ENCODE measurements at places on chromosomes 12 and 14.

- DNase-seq, result no peak
Observed at GRCh38 chr14:104935955-104936354, 11.3 kb downstream of the PLD4 start.

DNA sequence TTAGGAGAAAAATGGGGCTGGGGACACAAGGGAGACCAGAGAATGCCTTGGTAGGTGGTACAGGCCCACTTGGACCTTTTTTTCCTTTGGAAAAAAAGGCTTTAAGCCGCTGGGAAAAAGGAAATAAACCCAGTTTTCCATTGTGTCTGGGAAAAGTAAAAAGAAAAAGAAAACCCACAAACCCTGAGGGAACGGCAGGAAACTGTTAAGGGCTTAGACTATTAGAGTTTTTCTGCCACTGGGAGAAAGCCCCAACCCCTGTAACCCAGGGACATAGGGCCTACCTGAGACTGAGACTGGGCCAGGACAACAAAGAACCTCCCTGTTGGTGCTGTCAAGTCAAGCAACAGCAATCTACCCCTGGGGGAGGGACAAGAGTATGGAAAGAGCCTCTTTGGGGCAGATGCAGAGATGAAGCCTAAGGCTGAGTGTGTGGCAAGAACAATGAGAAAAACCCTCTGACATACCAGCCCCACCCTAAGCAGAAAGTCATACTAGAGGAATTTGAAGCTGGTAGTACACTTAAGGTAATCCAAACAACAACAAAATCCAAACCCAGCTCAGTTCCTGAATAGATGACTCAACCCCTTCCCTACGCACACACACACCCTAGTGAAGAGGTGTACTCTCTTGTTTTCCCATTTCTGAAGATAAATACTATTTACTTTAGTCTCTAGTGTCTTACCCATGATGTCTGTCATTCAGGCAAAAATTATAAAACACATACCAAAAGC, 22.8 kb downstream of the ATF1 start:
- no peak for DNase-seq

DNA sequence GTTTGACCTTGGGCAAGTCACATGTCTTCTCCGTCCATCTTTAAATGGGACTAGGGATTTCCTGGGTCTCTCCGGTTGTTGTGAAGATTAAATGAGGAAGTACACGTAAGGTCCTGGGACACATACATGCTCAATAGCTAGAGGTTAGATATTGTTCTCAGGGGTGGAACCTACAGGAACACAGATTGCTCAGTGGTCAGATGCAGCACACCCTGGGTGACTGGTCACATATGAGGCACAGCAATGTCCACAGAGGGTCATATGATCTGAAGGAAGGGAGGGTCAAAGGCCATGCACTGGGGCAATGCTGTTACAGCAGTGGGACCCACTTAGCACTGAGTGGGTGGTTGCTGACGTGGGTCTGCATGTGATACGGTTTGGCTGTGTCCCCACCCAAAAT, 11.4 kb upstream of the SLC8B1 start:
- no peak for DNase-seq

DNA sequence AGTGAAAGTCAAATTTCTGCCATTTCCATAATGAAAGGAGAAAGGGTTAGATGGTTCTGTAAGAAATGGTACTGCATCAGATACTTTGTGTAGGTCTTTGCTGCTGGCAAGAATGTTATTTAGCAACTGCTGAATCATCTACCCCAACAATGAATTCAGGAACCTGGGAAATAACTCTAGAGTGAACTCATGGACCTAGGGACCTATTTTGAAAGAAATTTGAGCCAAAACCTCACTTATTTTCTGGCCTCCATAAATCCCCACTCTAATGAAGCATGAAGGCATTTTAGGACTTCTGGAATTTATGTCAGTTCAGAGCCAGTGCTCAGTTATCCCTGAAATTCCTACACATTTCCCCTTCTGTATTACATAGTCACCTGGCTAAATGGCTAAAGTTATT, 50.9 kb upstream of the CPNE8 start:
- no peak for DNase-seq

GRCh38 chr14:37118673-37119366, 53.6 kb downstream of the SLC25A21 start:
- DNase-seq, result no peak

- no peak for DNase-seq
Observed at GRCh38 chr14:31229638-31230572, 22.3 kb upstream of the HECTD1 start.

- no peak for DNase-seq
Observed at GRCh38 chr12:102496591-102496990, 16.2 kb upstream of the IGF1 start.

GRCh38 chr12:2318286-2318685, 265.5 kb downstream of the CACNA1C start:
- DNase-seq, result no peak

GRCh38 chr12:132066345-132066685, 77.8 kb downstream of the DDX51 start:
- DNase-seq, result no peak

GRCh38 chr14:63910583-63911363, 58.0 kb downstream of the SYNE2 start:
- no peak for DNase-seq

- no peak for DNase-seq
Observed at GRCh38 chr12:7403466-7403865, 40.5 kb downstream of the CD163L1 start.

DNA sequence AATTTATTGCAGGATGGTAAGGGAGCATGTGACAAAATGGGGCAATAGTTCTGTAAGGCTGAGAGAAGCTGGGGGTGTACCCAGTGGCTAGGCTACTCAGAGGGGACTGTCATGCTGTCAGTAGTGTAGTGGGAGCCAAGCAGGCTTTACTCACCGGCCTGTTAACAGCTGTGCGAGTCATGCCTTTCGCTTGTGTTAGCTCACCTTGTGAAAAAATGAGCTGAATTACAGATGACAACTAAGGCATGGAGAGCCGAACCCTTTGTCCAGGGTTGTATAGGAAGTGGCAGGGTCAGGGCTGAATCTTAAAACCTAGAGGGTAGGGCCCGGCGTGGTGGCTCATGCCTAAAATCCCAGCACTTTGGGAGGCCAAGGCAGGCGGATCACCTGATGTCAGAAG, 37.9 kb downstream of the SH2B3 start:
- no peak for DNase-seq

DNA sequence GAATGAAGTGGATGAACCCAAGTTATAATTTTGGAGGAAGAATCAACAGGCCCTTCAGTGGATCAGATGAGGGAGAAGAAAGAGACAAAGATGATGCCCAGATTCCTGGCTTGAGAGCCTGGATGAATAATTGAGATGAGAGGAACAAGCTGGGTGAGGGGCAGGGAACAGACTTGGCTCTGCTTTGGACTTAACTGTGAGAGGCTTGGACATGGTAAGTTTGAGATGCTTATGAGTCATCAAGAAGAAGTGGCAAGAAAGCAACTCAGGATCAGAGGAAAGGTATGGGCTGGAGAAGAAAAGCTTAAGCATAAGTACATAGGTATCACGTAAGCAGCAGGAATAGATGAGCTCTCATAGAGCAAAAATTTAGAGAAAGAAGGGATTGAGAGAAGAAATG, 55.3 kb downstream of the FIGNL2 start:
- DNase-seq, result no peak

DNA sequence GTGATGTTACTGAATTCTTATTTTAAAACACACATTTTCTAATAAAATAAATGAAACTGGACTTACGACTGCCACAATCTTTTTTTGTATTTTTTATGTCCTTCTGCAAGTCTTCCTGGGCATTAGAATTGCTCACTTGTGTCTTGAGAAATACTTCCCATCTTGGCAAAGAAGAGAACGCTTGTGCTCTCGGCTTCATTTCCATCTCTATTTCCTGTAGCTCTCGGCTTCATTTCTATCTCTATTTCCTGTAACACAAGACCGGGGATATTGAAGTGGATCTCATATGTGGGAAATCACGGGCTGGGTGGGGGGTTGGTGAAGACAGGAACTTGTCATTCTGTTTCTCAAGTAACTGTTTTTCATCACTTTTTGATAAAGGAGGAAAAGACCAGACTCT, 77.9 kb downstream of the EP400 start:
- DNase-seq, result no peak

GRCh38 chr12:87687362-87687761, 341.8 kb downstream of the C12orf50 start:
- no peak for DNase-seq

DNA sequence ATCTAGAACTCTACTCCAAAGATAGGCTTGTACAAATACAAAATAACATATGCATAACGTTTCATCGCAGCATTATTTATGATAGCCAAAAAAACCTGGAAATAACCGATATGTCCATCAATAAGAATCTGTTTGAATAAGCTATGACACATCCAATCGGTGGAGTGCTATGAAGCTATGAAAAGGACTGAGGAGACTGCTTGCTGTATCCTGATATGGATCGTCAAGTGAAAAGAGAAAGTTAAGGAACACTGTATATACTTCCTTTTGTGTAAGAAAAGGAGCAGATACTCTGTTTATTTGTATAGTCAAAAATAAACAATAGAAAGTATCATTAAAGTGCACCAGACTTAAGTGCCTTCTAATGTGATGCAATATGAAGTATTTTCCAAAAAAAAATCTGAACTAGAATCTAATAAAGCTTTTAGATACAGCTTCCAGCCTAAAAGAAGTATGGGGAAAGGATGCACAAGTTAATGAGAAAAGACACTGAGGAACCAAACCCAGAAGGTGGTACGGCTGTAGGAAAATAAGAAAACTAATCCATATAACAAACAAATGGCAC, 645 bp upstream of the KLHDC1 start:
- DNase-seq, result no peak

DNA sequence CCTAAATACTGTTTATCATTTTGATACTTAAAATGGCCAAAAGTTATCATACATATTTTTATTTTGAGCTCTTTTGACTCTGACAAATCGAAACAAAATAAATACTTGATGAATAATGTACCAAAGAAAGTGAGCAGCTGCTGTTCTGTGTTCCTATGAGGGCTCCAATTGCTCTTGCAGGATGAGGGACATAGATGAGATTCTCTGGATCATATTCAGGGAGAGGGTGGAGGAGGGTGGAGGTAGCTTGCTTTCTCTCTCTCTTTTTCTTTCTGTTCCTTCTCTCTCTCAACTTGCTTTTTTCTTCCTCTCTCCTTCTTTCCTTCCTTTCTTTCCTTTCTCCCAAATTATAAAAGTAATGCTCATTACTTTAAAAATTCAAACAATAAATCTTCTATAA, 8.9 kb upstream of the MYH7 start:
- no peak for DNase-seq

- DNase-seq, result no peak
Observed at GRCh38 chr12:94660436-94660835, 10.1 kb upstream of the TMCC3 start.

GRCh38 chr12:8596561-8596960, 16.1 kb downstream of the AICDA start:
- no peak for DNase-seq

- no peak for DNase-seq
Observed at GRCh38 chr14:35046751-35047536, 872 bp downstream of the FAM177A1 start.

DNA sequence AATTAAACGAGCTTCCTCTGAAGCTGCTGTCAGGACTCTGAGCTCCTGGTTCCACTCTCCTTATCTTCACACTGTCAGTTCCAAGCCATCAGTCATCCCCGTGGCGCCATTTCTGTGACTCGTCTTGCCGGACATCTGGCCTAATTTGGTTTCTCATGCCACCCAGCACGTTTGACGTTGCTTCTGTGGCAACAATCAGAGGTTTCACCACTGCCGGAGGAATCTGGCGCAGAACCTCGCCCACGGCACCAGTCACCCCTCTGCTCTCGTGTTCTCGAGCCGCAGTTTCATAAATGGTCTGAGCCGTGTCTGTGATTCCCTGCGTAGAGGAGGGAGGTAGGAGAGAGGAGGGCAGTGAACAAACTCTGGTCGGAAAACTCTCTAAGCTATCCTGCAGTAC, 29.7 kb downstream of the BDKRB1 start:
- DNase-seq, result no peak

GRCh38 chr12:96814200-96814599, 92.9 kb upstream of the NEDD1 start:
- DNase-seq, result no peak

DNA sequence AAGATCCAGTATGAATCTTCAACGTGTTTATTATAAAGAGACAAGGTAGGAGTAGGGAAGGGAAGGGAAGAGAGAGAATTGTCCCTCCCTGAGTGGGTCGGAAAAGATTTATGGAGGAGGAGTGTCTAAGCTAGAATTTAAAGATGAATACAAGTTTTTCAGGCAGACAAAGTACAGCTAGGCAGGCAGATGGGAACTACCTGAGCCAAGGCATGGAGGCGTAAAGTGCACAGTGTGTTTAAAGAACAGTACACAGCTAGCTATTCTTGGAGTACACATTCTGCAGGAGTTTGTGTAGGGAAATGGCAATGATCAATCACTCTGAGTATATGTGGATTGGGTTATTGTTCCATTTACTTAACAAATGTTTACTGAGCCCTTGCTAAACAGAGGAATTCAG, 20.1 kb downstream of the PLEKHG7 start:
- DNase-seq, result no peak

GRCh38 chr12:66549050-66549389, 129.9 kb downstream of the GRIP1 start:
- no peak for DNase-seq

GRCh38 chr14:24959791-24960331, 90.1 kb downstream of the STXBP6 start:
- DNase-seq, result no peak

DNA sequence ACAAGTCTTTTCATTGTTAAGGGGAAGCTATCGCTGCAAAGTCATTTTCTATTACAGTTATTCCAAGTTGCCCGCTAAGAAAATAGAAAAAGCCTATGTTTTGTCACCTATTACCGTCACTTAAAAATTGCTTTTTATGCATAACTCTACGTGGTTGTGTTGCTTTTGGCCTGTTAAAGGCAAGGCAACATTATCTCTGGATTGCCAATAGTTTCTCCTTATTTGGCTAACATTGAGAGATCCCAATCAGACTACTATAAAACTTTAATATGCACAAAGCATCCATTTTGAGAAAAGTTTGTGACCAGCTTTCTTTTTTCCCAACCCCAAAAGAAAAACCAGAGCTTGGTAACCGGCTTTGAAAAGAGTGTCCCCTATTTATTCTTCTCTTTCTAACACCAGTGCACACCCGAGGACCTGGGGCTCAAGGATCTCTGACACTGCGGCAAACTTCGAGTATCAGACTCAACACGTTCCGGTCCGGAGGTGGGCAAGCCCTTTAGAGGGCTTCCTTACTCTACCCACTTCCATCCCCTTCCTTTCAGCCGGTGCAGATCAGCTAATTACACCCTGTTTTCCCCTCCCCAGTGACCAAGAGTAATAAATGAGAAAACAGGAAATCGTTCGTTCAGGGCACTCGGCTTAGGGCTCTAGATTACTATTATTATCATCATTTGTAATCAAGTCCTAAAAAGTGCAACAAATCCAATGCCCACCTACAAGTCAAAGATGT, 1.2 kb downstream of the PPP1R12A start:
- no peak for DNase-seq

GRCh38 chr14:104700747-104701217, 11.4 kb downstream of the INF2 start:
- no peak for DNase-seq

DNA sequence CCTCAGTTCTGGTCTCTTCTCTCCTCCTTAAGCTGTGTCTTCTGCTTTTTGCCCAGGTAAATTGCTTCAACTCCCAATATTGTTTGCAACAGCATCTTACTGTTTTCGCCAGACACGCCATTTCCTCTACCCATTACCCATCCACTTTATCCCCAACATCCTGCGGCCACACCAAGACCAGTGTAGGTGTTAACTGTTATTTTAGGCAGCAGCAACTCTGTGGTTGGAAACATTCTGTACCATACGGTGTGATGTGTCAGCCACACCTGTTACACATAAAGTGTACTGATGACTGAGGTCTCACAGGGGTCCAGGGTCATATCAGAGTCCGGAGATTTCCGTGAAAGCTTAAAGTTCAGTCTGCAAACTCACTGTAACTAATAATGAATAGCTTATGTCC, 21.8 kb upstream of the KLRD1 start:
- DNase-seq, result no peak
